ENCODE measurements at places on chromosomes 16 and 17.
A peak's percentile ranks its signal among the peaks of the same experiment; 100 is the strongest.

- no peak overlapping the region for H3K4me3 ChIP-seq
- no peaks in the 10 kb centered on the region for H3K36me3 ChIP-seq
- peaks cover 8% of the 10 kb centered on the region for H3K27me3 ChIP-seq
- H3K27ac ChIP-seq, result no peak overlapping the region
Observed at GRCh38 chr16:81866820-81867440, 87.8 kb downstream of the PLCG2 start.

DNA sequence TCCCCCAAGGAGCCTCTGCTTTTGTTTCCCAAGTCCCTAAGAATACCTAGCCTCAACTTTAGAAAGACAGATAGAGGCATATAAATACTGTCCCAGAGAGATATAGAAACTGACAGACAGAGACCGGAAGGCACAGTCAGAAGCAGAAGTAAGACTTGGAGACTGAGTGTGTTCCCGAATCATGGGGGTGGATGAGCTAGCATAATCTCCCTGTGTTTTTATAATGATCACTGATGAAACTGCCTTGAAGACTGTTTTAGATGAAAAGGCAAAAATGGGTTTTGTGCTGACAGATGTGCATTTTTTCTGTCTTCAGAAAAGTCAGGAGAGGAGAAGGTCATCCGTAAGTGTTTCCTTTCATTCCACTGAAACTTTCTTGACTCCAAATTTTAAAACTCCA, 8.3 kb upstream of the PSMD3 start:
- H3K4me3 ChIP-seq, result no peak overlapping the region
- H3K4me1 ChIP-seq, result peaks cover 3% of the 10 kb centered on the region
- peak; percentile 18 for DNase-seq
- H3K36me3 ChIP-seq, result no peaks in the 10 kb centered on the region

DNA sequence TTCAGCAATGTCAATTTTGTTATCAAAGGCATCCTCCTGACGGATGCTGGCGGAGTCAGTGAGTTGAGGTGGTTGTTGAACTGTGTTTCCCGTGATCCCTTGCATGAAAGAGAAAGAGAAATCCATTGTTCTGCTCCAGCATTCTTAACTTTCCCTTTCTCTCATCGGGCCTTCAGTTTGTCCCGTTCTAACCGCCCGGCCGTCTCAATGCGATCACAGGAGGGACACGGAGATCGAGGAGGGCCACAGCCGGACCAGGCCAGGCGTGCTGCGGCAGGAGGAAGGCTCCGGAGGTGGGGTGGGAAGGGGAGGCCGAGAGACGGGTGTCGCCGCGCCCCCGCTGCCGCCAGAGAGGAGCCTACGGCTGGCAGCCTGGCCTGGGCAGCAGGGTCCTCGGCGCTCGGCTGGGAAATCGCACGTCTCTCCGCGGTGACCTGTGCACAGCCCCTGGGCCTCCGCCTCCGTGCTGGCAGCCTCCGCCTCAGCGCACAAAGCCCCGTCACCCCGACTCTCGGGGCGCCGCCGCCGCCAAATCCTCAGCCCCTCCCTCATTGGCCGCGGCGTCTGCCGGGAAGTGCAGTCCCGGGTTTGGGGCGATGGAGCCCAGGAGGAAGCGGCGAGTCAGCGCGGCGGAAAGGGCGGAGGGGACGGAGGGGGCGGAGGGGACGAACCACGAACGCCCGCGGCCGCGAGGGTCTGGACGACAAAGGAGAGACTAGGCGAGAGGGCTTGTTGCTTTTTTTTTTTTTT, 38.1 kb downstream of the SOST start:
- peak overlapping the region; percentile 95 for H3K27ac ChIP-seq
- H3K4me1 ChIP-seq, result peaks cover 18% of the 10 kb centered on the region
- H3K27me3 ChIP-seq, result no peaks in the 10 kb centered on the region
- DNase-seq, result peak; percentile 84
- peak overlapping the region; percentile 89 for H3K4me3 ChIP-seq

GRCh38 chr16:69939821-69940585, 11.1 kb upstream of the CLEC18A start:
- no peak for DNase-seq
- H3K27ac ChIP-seq, result no peak overlapping the region
- no peaks in the 10 kb centered on the region for H3K4me1 ChIP-seq

DNA sequence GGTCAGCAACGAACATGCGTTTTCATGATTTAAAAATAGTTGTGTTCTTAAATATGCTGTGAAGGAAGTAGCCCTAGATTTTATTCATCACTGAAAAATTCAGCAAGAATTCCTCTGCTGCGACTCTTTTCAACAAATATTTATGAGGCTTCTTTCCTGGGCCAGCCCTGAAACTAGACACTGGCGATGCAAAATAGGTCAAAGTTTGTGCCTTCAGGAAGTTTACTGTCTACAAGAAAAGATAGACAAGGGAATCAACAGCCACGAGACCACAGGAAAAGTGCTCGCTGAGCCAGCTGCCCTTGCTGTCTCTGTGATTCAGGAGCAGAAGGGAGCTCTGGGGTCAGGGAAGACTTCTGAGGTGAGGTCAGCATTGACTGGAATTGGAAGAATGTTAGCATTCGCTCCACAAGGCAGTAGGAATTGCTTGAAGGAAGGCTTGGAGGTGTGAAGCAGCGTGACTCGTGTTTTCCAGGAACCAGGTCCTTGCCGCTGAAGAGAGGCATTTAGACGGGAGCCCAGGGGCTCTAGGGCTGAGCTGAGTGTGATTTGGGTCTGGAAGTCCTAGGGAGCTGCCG, 1.9 kb upstream of the RPL26 start:
- H3K27ac ChIP-seq, result peak overlapping the region; percentile 77
- no peaks in the 10 kb centered on the region for H3K27me3 ChIP-seq
- H3K4me1 ChIP-seq, result peaks cover 41% of the 10 kb centered on the region
- peaks cover 32% of the 10 kb centered on the region for H3K36me3 ChIP-seq
- H3K4me3 ChIP-seq, result peak overlapping the region; percentile 99

- DNase-seq, result no peak
- H3K36me3 ChIP-seq, result no peaks in the 10 kb centered on the region
- H3K27ac ChIP-seq, result no peak overlapping the region
- peaks cover 14% of the 10 kb centered on the region for H3K4me1 ChIP-seq
- no peak overlapping the region for H3K4me3 ChIP-seq
Observed at GRCh38 chr17:72989074-72989610, 103.3 kb downstream of the SLC39A11 start.

DNA sequence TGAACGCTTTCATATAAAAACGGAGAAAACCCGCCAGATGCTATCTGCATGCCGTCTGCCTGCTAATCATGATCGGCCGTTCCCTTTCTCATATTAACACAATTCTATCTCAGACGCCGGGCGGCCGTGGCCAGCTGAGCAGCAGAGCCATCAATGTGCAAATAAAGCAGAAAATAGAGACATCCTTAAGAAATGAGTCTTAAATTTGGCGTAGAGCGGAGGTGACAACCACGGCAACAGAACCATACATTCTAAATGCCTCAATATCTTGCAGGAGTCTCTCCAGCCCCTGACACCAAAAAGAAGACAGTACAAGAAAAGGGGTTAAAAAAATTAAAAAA, 2.7 kb upstream of the IRX5 start:
- peaks cover 58% of the 10 kb centered on the region for H3K27me3 ChIP-seq
- H3K4me1 ChIP-seq, result peaks cover 25% of the 10 kb centered on the region
- peak; percentile 15 for DNase-seq
- peak overlapping the region; percentile 77 for H3K4me3 ChIP-seq

- H3K36me3 ChIP-seq, result no peaks in the 10 kb centered on the region
- peaks cover 1% of the 10 kb centered on the region for H3K27me3 ChIP-seq
- peak overlapping the region; percentile 54 for H3K27ac ChIP-seq
Observed at GRCh38 chr17:74981979-74982662, 5.3 kb upstream of the CDR2L start.

DNA sequence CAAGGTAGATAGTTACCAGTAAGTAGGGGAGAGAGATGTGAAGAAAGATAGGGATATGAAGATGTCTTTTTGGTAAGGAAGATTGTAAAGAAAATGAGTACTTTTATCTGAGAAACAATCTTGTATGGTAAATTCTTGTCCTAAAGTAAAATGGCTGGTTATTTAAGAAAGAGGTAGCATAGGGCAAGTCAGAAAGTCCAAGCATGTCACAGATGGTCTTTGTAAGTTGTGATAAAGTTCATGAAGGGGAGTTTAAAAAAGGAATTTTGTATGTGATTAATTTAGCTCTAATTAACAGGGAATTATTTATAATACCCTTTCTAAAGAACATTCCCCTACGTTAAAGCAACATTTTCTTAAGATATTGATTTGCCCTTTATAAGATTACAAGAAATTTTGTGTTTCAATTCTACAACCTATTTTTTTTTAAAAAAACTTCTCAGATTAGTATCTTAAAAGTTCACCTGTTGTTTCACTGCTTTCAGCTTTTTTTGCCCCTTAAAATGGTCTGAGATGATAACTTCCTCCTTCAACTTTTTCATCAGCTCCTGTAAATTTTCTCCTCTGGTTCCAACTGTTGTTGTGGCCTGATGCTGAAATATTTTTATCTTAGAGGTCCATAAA, 16.2 kb upstream of the CPHXL start:
- H3K36me3 ChIP-seq, result peaks cover 1% of the 10 kb centered on the region
- no peak for DNase-seq
- H3K27ac ChIP-seq, result no peak overlapping the region
- H3K4me1 ChIP-seq, result no peaks in the 10 kb centered on the region
- peaks cover 9% of the 10 kb centered on the region for H3K27me3 ChIP-seq

Data from activated naive CD4-positive, alpha-beta T cell treated with anti-CD3 and anti-CD28 coated beads for 36 hours (primary cell).